Frontal cortex (tissue), 4 donors: ENCODE measurements at places on chromosomes 4 and X.

- DNase-seq: no peak
Measured at GRCh38 chr4:82694046-82694445, 104.5 kb downstream of the SCD5 start.

GRCh38 chr4:63921561-63921960 is 487.7 kb downstream of the TECRL start:
- DNase-seq: no peak

- DNase-seq: no peak
Measured at GRCh38 chr4:107210450-107211239, 174.5 kb upstream of the DKK2 start.

DNA sequence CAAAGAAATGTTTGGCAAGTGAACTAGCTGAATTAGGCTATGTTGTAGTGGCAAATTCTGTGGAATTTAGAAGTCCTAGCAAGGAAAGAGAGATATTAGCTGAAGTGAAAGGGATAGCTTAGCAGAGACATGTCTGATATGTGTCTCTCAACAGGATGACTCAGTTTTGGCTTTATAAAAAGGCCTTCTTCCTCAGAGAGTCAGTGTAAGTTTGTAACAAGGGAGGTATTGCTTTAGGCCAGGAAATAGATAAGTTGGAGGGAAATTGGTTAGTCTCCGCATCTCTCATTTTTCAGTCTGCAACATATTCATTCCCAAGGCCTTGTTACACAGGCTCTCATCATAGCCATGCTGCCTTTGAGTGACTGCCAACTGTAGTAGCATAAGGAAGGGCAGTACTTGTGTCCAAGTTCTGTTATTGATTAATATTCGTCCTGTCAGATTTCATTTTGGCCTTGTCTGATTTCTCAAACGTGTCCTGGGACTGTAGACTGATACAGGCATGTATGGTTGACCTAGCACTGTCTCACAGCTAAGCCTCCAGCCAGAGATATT is 4.0 kb downstream of the TMEM164 start:
- DNase-seq: no peak

DNA sequence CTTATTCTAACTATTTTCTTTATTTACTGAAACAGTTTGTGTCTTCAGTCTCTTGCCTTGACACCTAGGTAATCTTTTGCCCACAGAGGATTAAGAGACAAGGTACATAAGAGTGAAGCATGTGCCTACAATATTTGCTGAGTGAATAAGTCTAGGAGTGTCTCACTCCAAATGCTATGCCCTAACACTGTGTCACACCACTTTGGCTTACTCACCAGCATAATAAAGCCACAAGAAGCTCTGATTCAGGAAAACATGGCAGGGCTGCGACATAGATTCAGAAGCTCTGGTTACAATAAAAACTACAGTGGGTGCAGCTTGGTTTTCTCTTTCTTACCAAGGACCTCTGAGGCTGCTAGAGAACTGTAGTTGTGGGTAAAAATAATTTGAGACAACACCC is 127.1 kb downstream of the RBM46 start:
- DNase-seq: no peak

DNA sequence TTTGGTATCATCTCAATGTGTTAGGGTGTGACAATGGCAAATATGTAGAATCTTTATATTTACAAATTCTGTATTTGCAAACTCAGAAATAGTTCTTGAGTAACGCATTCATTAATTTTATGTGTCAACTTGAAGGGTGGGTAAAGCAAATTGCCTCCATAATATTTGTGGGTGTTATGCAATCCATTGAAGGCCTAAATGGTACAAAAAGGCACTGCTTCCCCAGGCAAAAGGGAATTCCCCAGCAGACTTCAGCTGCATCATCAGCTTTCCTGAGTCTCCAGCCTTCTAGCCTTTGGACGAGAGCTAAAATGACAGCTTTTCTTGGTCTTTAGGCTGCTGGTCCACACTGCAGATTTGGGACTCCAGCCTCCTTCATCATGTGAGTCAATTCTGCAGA is 292.2 kb upstream of the PCDH7 start:
- DNase-seq: no peak

- no peak for DNase-seq
Measured at GRCh38 chrX:70479922-70480659, 35.5 kb downstream of the DLG3 start.
